ENCODE measurements at places on chromosomes 2 and 18.

DNA sequence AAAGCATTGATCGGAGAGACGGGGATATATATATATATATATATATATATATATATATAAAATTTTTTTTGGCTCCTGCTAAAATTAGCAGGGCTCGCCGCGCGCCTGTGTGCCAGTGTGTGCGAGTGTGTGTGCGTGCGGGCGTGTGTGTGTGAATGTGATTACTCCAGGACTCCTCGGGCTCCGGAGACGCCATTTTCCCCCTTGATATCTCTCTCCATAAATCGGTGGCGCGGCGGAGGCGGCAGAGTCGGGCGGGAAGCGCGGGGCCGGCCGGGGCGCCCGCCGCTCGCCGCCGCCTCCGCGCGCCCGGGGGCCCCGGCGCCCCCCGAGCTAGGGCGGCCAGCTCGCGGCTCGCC lies 795 bp upstream of the SETBP1 start:
- no peak for DNase-seq

GRCh38 chr2:64350996-64351395 lies 103.0 kb upstream of the LGALSL start:
- no peak for DNase-seq

DNA sequence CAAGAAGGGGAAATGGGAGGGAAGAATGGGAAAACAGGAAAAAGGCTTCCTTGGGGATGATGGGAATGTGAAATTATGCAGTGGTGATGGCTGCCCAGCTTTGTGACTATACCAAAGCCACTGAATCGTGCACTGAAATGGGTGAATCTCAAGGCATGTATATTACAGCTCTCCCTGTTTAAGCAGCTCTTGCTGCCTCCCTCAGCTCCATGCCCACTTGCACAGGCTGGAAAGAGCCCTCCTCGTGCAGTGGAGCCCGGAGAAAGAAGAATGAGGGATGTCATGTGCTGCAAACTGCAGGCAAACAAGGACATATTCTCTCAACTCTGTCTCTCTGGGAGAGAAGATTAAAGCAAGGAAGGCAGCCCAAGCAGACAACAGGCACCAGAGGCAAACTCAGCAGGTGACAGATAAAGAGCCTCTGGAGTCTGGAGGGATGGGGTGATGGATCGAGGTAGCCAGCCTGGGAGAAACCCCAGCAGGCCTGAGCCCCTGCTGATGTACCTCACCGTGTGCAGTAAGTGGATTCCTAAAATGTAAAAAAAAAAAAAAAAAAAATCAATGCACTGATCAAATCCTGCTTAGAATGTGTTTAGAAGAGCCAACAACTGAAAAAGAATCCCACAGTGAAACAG lies 62.4 kb upstream of the SLC66A3 start:
- no peak for DNase-seq

DNA sequence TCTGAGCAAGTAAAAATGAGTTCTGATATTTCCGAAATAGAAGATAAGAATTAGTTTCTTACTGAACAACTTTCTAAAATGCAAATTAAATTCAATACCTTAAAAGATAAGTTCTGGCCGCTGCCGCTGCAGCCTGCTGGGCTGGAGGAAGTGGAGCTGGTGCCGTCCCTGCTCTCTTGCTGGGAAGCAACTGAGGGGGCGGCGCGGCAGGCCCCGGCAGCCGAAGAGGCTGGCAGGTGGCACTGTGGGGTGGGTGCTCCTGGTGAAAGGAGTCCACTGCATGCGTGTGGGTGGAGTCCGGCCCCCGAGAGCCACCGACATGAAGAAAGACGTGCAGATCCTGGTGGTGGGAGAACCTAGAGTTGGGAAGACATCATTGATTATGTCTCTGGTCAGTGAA lies 89.5 kb upstream of the ZNF519 start:
- DNase-seq = no peak

GRCh38 chr2:163751696-163752095 lies 15.9 kb upstream of the FIGN start:
- DNase-seq = no peak

DNA sequence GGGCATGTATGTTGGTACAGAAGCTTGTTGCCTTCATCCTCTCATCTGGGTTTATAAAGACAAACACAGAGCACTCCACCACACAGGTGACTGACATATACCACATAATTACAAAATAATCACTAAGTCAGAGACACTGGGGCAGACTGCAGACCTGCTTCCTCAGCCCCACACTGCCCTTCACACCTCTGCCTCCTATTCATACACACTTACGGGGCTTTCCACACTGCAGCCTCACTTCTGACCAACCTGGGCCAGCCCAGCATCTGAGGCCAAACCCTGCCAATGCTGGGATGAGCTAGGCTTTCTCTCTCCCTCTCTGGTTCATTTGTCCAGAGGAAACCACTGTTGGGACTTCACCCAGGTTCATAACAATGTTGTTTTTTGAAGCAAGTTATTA lies 4.5 kb downstream of the EMX1 start:
- DNase-seq = no peak

DNA sequence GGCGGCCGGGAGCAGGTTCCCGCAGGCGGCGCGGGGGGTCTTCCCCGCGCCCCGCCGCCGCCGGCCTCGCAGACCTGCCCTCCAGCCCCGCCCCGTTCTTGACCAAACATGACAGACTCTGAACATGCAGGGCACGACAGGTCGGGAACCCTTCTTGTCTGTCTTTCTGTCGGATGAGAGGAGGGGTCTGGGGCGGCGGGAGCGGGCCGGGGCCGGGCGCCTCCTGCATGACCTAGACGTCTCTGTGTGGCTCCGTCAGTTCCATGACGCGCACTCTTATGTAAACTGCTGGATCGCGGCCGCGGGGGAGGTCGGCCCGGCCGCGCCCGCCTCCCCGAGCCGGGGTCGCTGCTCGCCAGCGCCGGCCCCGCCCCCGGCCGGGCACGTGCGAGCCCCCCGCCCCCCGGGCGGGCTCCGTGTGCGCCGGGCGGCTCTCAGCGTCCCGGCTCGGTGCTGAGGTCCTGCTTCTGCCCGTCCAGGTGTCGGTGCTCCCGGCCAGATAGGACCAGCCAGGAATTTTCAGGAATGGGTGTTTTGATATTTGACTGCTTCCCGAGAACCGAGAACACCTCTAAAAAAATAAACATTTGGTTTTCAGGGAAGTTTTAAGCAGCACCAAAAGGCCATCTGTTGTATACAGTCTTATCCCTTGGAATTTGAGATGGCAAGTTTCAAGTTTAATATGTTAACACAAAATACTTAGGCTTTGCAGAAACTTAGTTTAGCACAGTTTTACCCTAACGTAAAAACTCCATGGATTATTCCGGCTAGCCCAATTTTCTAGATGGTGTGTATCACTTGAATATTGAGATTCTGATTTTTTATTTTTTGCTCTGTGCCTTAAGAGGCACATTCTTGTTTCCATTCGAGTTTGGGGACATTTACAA lies 733 bp downstream of the ZC3H6 start:
- DNase-seq = peak; percentile 68

DNA sequence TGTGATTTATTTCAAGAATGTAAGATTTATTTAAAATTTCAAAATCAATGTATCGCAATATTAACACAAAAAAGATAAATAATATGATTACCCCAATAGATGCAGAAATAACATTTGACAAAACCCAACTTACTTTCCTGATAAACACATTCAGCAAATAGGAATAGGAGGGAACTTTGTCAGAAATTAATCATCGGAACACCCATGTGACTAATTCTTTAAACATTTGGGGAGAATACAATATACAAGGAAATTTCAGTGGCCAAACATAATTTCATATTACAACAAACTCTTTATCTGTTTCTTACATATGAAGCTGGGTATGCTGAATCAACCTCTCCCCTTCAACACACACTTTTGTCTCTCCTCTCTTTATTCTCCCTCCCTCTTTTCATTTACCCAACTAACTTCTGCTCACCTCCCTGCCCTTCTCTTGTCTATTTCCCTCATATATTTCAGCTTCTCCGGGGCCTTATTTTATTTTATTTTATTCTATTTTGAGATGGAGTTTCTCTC lies 309.6 kb upstream of the CNTNAP5 start:
- no peak for DNase-seq
